NCI-H1436 treated with DMSO at 0.1 percent for 48 hours (cell line): ENCODE measurements at places on chromosomes 12 and 14.

DNA sequence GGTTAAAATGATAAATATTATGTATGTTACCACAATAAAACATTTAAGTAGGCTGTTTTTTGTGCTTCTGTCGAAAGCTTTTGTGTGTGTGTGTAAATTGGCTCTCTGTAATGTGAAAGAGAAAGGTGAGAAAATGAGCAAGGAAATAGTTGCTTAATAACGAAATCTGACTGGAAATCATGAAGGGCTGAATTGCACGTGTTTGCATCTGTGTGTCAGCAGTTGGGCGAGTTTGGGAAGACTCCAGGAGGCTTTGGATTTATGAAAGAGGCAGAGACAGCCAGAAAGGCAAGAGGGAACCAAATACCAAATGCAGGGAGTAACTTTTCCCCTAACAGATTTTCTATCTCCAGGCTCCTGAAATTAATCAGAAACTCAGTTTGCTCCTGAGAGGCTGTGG, 47.2 kb upstream of the PLEKHG3 start:
- no peak for DNase-seq

GRCh38 chr12:58544281-58544680, 376.0 kb downstream of the LRIG3 start:
- no peak for DNase-seq

- DNase-seq: no peak
These were observed 68.1 kb downstream of the LRRK2 start for GRCh38 chr12:40292788-40293429.

GRCh38 chr12:130827432-130827831, 11.6 kb downstream of the STX2 start:
- no peak for DNase-seq

- DNase-seq: no peak
These were observed 49.0 kb downstream of the CACNA1C start for GRCh38 chr12:2101771-2102170.
